ENCODE measurements at places on chromosomes 1 and 21. TPM values are rescaled to one million over a fixed set of nuclear protein-coding genes. Genes with fewer than 3 reads are reported as not detected.

Gene OR2T11
- total RNA-seq = not detected

Gene C1orf116
- total RNA-seq = 91.7 TPM

Gene C8B
- total RNA-seq = not detected

Gene SERTAD4
- total RNA-seq = 5.4 TPM

Gene KIAA1614
- under 0.01 TPM for total RNA-seq

Gene STYXL2
- not detected for total RNA-seq

Gene PGLYRP4
- not detected for total RNA-seq

GRCh38 chr1:44860331-44860730 lies 17.3 kb upstream of the PTCH2 start:
- H3K4me1 ChIP-seq = no peaks in the 10 kb centered on the region
- no peak overlapping the region for H3K27ac ChIP-seq
- no peak overlapping the region for H3K4me3 ChIP-seq
- DNase-seq = no peak
- H3K36me3 ChIP-seq = peaks cover 32% of the 10 kb centered on the region

GRCh38 chr1:192272732-192273131 lies 44.1 kb upstream of the RGS21 start:
- no peak overlapping the region for H3K4me3 ChIP-seq
- no peaks in the 10 kb centered on the region for H3K4me1 ChIP-seq
- H3K27ac ChIP-seq = no peak overlapping the region

- no peaks in the 10 kb centered on the region for H3K36me3 ChIP-seq
- H3K4me3 ChIP-seq = no peak overlapping the region
- H3K27ac ChIP-seq = no peak overlapping the region
Observed at GRCh38 chr1:182495693-182496092, 45.7 kb downstream of the RGSL1 start.

- H3K4me1 ChIP-seq = no peaks in the 10 kb centered on the region
- no peak for DNase-seq
- H3K4me3 ChIP-seq = no peak overlapping the region
- H3K27ac ChIP-seq = no peak overlapping the region
- H3K36me3 ChIP-seq = no peaks in the 10 kb centered on the region
Observed at GRCh38 chr1:48652334-48652733, 124.4 kb downstream of the BEND5 start.

DNA sequence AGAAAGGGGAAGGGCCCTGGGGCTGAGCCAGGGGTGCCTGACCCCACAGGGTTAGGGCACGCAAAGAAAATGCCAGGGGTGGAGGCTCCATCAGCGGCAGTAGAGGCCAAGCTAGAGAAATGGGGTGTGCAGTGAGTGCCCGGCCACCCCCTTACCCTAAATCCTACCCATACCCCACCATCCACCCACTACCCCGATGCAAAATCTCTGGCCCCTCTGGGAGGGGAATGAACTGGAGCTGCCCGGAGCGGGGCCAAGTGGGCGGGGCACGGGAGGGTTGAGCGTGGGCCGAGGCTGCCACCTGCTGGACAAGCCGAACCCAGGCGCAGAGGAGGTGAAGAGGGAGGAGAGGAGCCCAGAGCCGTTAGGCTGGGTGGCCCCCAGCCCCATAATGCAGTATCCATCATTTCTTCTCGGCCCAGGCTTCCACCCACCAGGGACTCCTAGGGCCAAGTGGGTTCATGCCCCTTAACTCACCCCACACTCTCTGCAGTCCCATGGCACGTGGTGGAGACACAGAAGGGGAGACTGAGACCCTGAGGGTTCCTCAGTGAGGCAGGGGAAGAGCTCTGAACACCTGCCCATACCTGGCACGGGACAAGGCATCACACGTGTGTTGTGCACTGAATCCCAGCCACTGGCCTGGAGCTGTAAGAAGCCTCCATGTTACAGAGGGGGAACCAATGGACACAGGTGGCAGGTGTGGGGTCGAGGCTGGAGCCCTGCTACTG lies 1.4 kb upstream of the C1QC start:
- DNase-seq = peak; percentile 88
- peaks cover 59% of the 10 kb centered on the region for H3K27me3 ChIP-seq
- H3K27ac ChIP-seq = no peak overlapping the region

- no peak for DNase-seq
- no peak overlapping the region for H3K4me3 ChIP-seq
- peak overlapping the region; percentile 70 for H3K27ac ChIP-seq
- no peaks in the 10 kb centered on the region for H3K27me3 ChIP-seq
Observed at GRCh38 chr1:109733236-109733870, 7.5 kb downstream of the GSTM3 start.

GRCh38 chr1:41404308-41404761 lies 43.1 kb downstream of the FOXO6 start:
- peaks cover 8% of the 10 kb centered on the region for H3K4me1 ChIP-seq
- no peak overlapping the region for H3K27ac ChIP-seq
- peak; percentile 73 for DNase-seq
- H3K4me3 ChIP-seq = no peak overlapping the region

DNA sequence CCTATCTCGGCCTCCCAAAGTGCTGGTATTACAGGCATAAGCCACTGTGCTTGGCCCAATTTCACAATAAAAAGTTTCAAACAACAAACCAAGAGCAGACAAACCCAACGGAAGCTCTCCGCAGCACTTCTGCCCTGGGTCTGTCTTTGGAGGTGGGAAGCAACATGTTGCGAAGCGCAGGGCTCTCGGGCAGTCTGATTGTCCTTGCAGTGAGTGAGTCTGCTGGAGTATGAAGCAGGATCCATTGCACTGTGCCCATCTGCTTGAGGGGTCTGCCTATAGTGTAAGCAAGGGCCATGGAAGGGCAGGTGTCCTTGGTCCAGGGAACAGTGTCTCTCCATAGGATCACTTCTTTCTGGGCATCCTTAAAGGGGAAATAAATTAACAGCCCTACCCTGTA lies 14.6 kb upstream of the PARP1 start:
- H3K4me1 ChIP-seq = no peaks in the 10 kb centered on the region
- H3K36me3 ChIP-seq = no peaks in the 10 kb centered on the region
- no peaks in the 10 kb centered on the region for H3K27me3 ChIP-seq

DNA sequence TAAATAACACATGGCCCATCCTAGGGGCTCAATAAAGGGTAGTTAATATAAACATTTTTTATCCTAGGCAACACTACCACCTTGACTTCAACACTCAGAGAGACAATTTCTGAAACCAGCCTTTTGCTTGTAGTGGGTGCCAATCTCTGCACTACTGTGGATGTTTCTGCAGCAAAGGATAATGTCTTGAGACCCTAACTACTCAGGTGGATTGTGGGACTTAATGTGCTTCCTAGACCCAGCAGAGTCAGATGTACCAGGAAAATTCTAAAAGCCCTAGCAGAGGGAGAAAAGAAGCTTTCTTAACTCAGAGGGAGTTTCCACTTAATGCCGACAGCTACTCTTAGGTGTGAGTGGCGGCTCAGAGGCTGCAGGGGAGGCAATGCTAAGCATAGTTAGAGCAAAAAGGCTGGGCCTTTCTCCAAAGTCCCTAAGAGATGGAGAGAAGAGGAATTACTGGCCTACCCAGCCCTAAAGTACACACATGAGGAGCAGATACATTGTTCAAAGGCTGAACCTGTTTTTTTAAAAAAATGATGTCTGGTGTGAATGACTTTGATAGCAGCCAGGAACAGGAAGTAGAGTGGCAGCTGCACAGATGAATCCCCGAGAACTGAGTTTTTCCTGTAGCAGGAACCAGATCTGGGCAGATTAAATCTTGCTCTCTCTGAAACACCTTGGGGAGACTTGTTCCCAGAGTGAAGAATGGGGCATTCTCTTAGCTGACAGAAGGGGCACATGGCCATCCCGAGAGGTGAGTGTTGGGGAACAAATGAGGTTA lies 33.5 kb upstream of the ABCD3 start:
- no peaks in the 10 kb centered on the region for H3K27me3 ChIP-seq
- peak overlapping the region; percentile 55 for H3K27ac ChIP-seq
- H3K36me3 ChIP-seq = no peaks in the 10 kb centered on the region
- DNase-seq = peak; percentile 51
- no peak overlapping the region for H3K4me3 ChIP-seq

GRCh38 chr1:2315674-2316450 lies 75.5 kb downstream of the MORN1 start:
- peaks cover 69% of the 10 kb centered on the region for H3K4me1 ChIP-seq
- peak overlapping the region; percentile 41 for H3K27ac ChIP-seq
- H3K36me3 ChIP-seq = no peaks in the 10 kb centered on the region
- peak overlapping the region; percentile 62 for H3K4me3 ChIP-seq
- DNase-seq = peak; percentile 54

DNA sequence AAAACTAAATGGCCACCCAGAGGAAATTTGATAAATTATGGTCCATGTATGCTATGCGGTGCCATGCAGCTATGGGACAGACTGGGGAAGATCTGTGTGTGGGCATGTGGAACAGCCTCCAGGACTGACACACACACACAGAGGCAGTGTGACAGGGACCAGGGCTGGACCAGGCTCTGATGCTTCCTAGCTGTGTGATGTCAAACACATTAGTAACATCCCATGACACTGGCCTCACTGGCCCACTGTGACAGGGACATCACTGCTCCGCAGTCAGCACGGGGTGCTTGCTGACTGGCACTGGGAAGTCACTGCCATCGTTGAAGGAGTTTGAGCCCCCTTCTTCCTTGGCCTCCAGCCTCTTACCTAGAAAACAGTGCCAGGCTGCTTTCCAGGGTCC lies 13.9 kb downstream of the RAP1GAP start:
- no peak overlapping the region for H3K4me3 ChIP-seq
- H3K4me1 ChIP-seq = peaks cover 33% of the 10 kb centered on the region
- no peaks in the 10 kb centered on the region for H3K36me3 ChIP-seq
- H3K27ac ChIP-seq = no peak overlapping the region
- peaks cover 10% of the 10 kb centered on the region for H3K27me3 ChIP-seq

- no peaks in the 10 kb centered on the region for H3K36me3 ChIP-seq
- peak overlapping the region; percentile 13 for H3K27ac ChIP-seq
- peak; percentile 81 for DNase-seq
- H3K4me3 ChIP-seq = no peak overlapping the region
Observed at GRCh38 chr1:205947024-205947423, 3.8 kb upstream of the SLC26A9 start.

- peak; percentile 25 for DNase-seq
- peaks cover 66% of the 10 kb centered on the region for H3K4me1 ChIP-seq
Observed at GRCh38 chr21:45536301-45537081, 5.7 kb downstream of the SLC19A1 start.

DNA sequence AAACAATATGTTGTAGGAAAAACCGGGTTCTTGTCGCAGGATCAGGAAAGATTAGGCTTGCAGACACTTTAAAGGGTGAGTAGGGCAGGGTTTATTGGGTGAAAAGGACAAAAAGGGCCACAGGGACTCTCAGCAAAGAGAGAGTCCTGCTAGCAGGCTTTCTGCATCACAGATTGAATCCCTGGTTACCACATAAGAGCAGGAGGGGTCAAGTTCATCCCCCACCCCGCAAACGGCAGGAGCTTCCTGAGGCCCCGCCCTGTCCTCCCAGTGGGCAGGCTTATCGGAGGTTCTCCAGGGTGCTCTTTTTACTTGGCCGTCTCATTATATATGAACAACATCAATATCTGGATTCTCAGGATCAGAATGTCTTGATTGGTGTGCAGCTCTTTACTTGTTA lies 47.7 kb downstream of the SYCP1 start:
- no peak overlapping the region for H3K4me3 ChIP-seq
- no peak for DNase-seq
- H3K36me3 ChIP-seq = no peaks in the 10 kb centered on the region
- no peaks in the 10 kb centered on the region for H3K27me3 ChIP-seq

DNA sequence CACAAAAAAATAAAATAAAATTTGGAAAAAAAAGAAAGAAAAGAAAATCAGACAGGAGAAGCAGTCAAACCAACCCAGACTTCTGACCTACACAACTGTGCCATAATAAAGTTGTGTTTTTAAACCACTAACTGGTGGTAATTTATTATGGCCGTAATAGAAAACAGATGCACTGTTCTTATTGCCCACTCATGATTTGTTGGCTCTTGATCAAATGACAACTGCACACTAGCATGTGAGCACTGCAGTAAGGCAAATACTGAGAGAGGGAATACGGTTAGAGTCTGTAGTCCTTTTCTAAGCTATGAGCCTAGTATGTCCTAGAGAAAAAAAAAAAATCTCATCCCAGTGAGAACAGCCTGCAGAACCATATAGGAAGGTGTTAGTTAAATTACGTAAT lies 61.2 kb upstream of the TNR start:
- no peak for DNase-seq
- no peaks in the 10 kb centered on the region for H3K4me1 ChIP-seq
- H3K4me3 ChIP-seq = no peak overlapping the region
- H3K36me3 ChIP-seq = no peaks in the 10 kb centered on the region

DNA sequence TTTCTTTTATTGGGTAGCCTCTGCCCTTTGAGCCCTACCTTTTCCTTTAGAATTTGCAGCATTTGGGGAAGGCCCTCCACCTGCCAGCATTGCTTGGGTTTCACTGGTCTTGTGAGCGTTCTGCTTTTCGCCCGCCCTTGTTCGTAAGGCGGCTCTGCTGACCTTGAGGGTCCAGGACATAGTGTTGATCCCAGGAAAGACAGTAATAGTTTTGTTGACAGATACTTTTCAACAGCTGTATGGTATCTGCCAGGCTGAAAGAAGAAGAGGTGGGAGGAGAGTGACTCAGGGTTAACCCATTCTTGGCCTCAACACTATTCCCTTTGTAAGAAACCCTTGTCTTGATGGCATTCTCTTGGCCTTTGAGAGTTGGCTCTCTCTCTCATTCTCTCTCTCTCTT lies 113.4 kb upstream of the SPAG17 start:
- no peak overlapping the region for H3K4me3 ChIP-seq
- no peaks in the 10 kb centered on the region for H3K27me3 ChIP-seq
- H3K36me3 ChIP-seq = no peaks in the 10 kb centered on the region
- no peaks in the 10 kb centered on the region for H3K4me1 ChIP-seq
- no peak for DNase-seq

- no peaks in the 10 kb centered on the region for H3K36me3 ChIP-seq
- peak; percentile 61 for DNase-seq
Observed at GRCh38 chr1:212162635-212163034, 122.6 kb upstream of the PPP2R5A start.

DNA sequence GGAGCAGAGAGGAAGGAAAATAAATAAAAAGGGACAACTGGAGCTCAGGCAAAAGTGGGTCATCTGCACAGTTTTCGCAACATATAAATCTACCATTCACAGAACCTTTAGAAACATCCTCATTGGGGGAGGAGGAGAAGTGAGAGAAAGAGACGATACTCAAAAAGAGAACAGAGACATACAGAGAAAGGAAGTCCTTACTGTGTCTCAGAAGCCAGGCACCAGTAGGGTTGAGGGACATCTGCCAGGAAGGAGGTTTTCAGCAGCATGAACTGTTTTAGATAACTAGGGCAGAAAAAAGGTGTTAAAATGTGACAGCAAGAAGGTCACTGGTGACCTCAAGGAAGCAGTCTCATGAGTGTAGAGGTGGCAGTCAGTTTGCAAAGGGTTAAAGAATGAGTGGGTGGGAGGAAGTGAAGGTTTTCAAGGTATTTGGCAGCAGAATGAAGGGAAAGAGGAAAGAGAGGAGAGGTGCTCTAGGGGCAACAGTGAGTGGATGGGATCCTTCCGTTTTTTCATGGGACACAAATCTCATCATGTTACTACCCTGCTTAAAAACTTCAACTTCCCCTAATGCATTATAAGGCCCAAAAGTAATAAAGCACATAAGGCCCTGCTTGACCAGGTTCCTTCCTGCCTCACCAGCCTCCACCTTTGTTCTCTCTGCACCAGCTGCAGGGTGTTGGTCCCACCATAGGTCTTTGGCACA lies 9.5 kb downstream of the JAK1 start:
- H3K4me1 ChIP-seq = peaks cover 24% of the 10 kb centered on the region
- H3K4me3 ChIP-seq = no peak overlapping the region
- no peaks in the 10 kb centered on the region for H3K27me3 ChIP-seq
